Karpas-422 (cell line): ENCODE measurements at places on chromosomes 16 and 17. TPM values are rescaled to one million over a fixed set of nuclear protein-coding genes. Genes with fewer than 3 reads are reported as not detected.
A peak's percentile ranks its signal among the peaks of the same experiment; 100 is the strongest.

- H3K4me3 ChIP-seq, result peak overlapping the region; percentile 10; the same call in 1 of the 2 replicates
- no peak overlapping the region for H3K27ac ChIP-seq
- peaks cover 4% of the 10 kb centered on the region; the same call in 1 of the 2 replicates for H3K36me3 ChIP-seq
- H3K27me3 ChIP-seq, result no peaks in the 10 kb centered on the region
- no peak for DNase-seq
These were observed 2.9 kb downstream of the CMC2 start for GRCh38 chr16:81003610-81004460.

DNA sequence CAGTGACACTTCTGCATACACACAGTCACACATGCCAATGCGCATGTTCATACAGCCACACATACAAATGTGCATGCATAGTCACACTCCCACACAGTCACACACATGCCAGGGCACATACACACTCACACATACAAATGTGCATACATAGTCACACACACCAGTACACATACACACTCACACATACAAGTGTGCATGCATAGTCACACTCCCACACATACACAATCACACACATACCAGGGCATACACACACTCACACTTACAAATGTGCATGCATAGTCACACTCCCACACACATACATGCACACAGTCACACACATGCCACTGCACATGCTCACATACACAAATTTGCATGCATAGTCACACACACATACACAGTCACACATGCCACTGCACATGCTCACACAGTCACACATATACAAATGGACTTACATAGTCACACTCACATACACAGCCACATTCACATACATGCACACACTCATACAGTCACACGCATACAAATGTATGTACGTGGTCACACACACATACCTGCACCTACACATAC, 84.2 kb downstream of the SOCS1 start:
- DNase-seq, result no peak
- no peak overlapping the region for H3K27ac ChIP-seq
- no peak overlapping the region for H3K4me3 ChIP-seq
- no peaks in the 10 kb centered on the region for H3K36me3 ChIP-seq
- peaks cover 15% of the 10 kb centered on the region for H3K4me1 ChIP-seq
- H3K27me3 ChIP-seq, result no peaks in the 10 kb centered on the region

DNA sequence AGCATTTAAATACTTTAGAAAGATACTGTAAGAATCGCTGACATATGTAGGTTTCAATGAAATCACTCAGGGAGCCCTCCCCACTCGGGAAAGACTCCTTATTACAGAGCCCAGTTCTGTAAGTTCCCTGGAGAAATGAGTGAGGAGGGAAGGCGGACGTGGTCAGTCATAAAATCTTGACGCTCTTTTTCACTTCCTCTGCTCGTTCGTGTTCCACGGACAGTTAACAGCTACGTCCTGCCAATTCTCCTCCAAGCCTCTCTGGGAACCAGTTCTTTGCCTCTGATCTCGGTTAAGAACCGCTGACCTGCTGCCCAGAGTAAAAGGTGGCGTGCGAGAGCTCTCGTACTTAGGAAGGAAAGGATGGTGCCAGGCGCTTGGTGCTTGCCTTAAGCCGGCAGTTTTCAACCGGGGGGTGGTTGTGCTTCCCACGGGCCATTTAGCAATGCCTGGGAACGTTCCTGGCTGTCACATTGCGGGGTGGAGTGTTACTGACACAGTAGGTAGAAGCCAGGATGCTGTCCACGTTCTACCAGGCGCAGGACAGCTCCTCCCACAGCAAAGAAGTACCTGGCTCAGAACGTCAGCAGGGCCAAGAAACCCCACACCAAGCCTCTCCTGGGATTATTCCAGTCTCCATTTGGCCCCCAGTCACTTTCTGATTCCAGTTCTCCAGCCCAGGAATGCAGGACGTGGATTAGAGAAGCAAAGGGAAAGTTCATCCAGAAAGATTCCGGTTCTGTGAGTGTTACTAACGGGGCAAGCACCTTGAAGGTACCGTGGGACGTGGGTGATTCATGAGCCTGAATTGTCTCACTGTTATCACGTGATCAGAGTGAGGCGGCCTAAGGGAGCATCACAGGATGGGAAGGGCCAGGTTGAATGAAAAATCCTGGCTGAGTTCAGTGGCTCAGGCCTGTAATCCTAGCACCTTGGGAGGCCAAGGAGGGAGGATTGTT, 87.7 kb downstream of the MRM3 start:
- H3K36me3 ChIP-seq, result no peaks in the 10 kb centered on the region
- H3K4me1 ChIP-seq, result no peaks in the 10 kb centered on the region
- no peak overlapping the region for H3K4me3 ChIP-seq
- no peak for DNase-seq

DNA sequence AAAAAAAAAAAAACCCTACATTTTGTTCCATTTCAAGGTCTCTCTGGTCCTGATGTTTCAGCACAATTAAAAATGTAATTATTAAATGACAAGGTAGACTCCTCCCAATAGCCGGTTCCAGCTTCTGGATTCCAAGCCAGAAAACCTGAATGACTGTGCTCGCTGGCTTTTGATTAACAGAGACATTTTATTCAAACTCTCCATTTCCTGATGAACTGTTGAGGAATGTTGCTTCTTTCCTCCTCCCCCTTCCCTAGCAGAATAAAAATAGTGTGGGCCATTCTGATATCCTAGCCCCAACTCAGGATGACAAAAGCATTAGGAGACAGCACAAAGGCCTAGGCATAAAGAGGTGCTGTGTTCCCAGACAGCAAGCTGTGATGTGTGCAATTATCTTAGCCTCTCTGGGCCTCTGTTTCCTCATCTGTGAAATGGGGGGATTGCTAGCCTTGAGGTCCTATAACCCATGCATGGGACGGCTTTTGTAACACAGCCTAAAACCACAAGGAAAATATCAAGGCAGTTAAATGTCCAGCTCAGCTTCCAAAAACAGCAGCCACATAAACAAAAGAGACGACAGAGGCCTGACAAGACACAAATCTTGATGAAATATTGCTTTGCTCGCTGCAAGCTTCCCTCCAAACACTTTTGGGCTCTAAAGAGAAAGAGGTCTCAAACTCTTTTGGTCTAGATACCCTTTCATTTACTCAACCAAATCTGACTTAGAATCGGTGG, 127.2 kb upstream of the RCVRN start:
- DNase-seq, result no peak
- H3K4me3 ChIP-seq, result peak overlapping the region; percentile 34
- H3K27me3 ChIP-seq, result no peaks in the 10 kb centered on the region

DNA sequence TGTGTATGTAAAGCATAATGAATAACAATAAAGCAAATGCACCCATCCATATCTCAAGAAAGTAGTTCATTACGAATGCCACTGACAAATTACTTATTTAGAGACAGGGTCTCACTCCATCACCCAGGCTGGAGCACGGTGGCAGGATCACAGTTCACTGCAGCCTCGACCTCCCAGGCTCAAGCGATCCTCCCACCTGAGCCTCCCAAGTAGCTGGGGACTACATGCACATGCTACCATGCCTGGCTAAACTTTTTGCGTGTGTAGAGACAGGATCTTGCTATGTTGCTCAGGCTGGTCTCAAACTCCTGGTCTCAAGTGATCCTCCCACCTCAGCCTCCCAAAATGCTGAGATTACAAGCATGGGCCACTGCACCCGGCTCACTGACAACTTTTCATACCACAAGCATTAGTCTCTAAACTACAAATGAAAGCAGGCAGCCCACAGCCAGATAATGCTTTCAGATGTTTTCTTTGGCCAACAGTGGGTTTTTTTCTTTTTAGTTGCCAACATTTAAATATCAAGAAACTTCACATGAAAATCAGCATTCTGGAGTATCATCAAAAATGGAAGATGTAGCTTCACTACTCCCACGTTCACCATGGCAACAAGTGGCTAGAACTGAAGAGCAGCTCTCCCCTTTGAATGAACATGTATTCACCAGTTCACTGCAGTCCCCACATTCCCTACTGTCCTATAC, 7.7 kb downstream of the ARHGAP17 start:
- no peaks in the 10 kb centered on the region for H3K27me3 ChIP-seq
- peaks cover 40% of the 10 kb centered on the region for H3K4me1 ChIP-seq
- no peak for DNase-seq
- H3K4me3 ChIP-seq, result no peak overlapping the region
- peaks cover 21% of the 10 kb centered on the region for H3K36me3 ChIP-seq

DNA sequence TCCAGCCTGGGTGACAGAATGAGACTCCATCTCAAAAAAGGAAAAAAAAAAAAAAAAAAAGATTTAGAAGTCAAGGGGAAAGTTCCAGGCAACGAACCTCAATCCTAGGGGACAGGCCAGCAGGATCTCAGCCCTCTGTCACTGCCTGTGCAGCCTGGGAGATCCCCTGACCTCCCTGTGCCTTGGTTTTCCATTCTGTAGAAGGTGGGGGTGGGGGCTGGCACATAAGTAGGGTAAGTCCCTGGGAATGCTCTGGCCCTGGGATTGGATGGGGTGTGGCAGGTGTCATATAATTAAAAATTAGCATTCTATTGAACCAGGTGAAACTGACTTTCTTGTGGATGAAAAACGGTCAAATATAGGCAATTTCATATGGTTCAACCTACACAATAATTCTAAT, 90.5 kb downstream of the C16orf78 start:
- H3K4me1 ChIP-seq, result peaks cover 33% of the 10 kb centered on the region
- H3K27ac ChIP-seq, result peak overlapping the region; percentile 44; the same call in 1 of the 2 replicates
- DNase-seq, result no peak
- no peaks in the 10 kb centered on the region for H3K27me3 ChIP-seq
- H3K36me3 ChIP-seq, result no peaks in the 10 kb centered on the region
- H3K4me3 ChIP-seq, result no peak overlapping the region

- peaks cover 24% of the 10 kb centered on the region for H3K4me1 ChIP-seq
- no peaks in the 10 kb centered on the region for H3K36me3 ChIP-seq
- no peak overlapping the region for H3K27ac ChIP-seq
- DNase-seq, result peak; percentile 64
- H3K27me3 ChIP-seq, result no peaks in the 10 kb centered on the region
These were observed 22.9 kb upstream of the PECAM1 start for GRCh38 chr17:64413513-64413912.

GRCh38 chr17:76121932-76122430, 18.4 kb upstream of the EXOC7 start:
- no peak for DNase-seq
- H3K27me3 ChIP-seq, result no peaks in the 10 kb centered on the region
- H3K36me3 ChIP-seq, result no peaks in the 10 kb centered on the region
- H3K4me1 ChIP-seq, result peaks cover 12% of the 10 kb centered on the region
- peak overlapping the region; percentile 29; the same call in 1 of the 2 replicates for H3K4me3 ChIP-seq
- no peak overlapping the region for H3K27ac ChIP-seq

- H3K27ac ChIP-seq, result no peak overlapping the region
- no peaks in the 10 kb centered on the region for H3K4me1 ChIP-seq
- H3K4me3 ChIP-seq, result no peak overlapping the region
- DNase-seq, result peak; percentile 61
These were observed 47.5 kb upstream of the CLEC3A start for GRCh38 chr16:77974883-77975282.

- no peaks in the 10 kb centered on the region for H3K4me1 ChIP-seq
- no peak overlapping the region for H3K27ac ChIP-seq
- DNase-seq, result no peak
- H3K27me3 ChIP-seq, result no peaks in the 10 kb centered on the region
- no peaks in the 10 kb centered on the region for H3K36me3 ChIP-seq
These were observed 99.2 kb upstream of the TMEM97 start for GRCh38 chr17:28219771-28220170.

The SLC16A13 gene
- 1.3 and 6.0 TPM in 2 replicates for total RNA-seq

The MGAT5B gene
- total RNA-seq, result not detected in 2 replicates

DNA sequence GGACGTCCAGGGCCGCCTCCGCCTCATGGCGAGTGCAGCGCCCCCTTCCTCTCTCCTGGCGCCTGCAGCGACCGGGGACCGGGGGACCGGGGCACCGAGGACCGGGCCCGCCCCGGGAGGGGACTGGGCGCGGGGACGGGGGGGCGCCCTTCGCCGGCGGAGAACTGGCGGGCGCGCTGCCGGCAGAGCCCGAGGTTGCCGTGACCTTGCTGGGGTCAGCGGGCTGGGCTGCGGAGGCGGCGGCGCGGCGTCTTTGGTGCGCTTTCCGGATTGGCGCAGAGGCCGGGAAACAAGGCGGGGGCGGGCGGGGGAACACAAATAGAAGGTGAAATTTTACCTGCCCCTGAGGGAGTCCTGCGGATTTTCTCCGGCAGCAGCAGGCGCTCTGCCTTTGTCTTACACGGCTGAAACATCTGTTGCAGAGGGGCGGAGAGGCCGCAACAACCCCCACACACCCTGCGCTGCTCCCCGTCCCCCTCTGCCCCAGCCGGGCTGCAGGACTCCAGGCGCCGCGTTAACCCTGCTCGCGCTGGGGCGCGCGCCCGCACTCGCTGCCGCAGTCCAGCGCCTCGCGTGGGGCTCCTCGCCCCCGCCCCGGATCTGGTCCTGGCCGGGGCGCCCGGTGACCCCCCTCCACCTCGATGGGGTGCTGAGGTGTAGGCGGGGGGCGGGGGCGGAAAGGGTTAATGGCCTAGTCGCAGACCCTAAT, 53.5 kb downstream of the SREBF1 start:
- H3K27ac ChIP-seq, result peak overlapping the region; percentile 100
- peak overlapping the region; percentile 66 for H3K4me3 ChIP-seq
- H3K4me1 ChIP-seq, result peaks cover 82% of the 10 kb centered on the region

GRCh38 chr16:3004319-3004718, 8.4 kb upstream of the CLDN9 start:
- peaks cover 3% of the 10 kb centered on the region for H3K4me1 ChIP-seq
- no peak for DNase-seq
- no peaks in the 10 kb centered on the region for H3K36me3 ChIP-seq
- no peaks in the 10 kb centered on the region for H3K27me3 ChIP-seq
- H3K27ac ChIP-seq, result no peak overlapping the region
- no peak overlapping the region for H3K4me3 ChIP-seq

GRCh38 chr17:45406107-45406506, 26.6 kb downstream of the ARHGAP27 start:
- H3K27me3 ChIP-seq, result no peaks in the 10 kb centered on the region
- peaks cover 22% of the 10 kb centered on the region; the same call in 1 of the 2 replicates for H3K36me3 ChIP-seq
- no peak overlapping the region for H3K27ac ChIP-seq
- peaks cover 28% of the 10 kb centered on the region for H3K4me1 ChIP-seq
- DNase-seq, result no peak

GRCh38 chr16:65834688-65835087, 531.8 kb upstream of the CDH5 start:
- no peaks in the 10 kb centered on the region for H3K4me1 ChIP-seq
- H3K36me3 ChIP-seq, result no peaks in the 10 kb centered on the region
- no peak overlapping the region for H3K27ac ChIP-seq
- no peaks in the 10 kb centered on the region for H3K27me3 ChIP-seq

DNA sequence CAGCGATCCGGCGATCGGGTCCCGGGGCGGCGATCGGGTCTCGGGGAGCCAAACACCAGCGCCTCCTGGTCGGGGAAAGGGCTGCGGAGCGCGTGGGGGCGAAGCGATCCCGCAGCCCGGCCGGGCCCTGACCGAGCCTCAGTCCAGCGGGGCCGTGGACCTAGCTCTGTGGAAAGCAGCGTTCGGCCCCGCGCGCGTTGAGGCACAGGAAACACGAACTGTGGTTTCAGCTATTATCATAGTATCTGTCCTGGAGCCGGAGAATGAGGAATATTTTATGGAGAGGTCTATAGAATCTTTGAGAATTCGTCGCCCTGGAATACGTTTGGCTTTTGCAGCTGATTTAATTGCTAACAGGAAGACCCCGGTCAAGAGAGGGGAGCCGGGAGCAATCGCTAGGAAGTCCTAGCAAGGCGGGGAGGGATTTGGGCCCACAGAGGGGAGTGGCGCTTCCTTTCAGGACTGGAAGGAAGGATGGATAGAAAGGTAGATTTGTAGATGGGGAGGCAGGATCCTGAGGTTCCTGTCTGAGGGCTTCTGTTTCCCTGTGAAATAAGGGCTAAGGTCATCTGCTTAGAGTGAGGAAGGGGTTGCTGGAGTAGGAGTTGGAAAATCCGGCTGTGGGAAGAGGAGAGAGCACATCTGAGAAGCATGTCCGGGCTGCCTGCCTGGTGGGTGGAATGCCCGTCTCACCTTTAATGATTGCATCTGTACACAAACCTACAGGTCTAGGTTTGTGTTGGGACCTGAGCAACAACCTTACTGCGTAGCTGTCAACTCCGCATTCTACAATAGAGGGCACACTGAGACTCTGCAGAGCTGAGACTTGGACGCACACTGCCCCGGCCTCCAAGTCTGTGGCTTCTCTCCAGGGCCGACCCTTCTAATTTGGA, 770 bp downstream of the CCNF start:
- H3K27me3 ChIP-seq, result no peaks in the 10 kb centered on the region
- peaks cover 21% of the 10 kb centered on the region for H3K4me1 ChIP-seq
- DNase-seq, result peak; percentile 70
